ENCODE measurements at places on chromosomes 7 and 10. TPM values are rescaled to one million over a fixed set of nuclear protein-coding genes. Genes with fewer than 3 reads are reported as not detected.

- no peak for DNase-seq
Observed at GRCh38 chr7:19112274-19113001, 5.0 kb downstream of the TWIST1 start.

GRCh38 chr7:49911909-49912308 lies 138.5 kb downstream of the VWC2 start:
- no peak for DNase-seq

DNA sequence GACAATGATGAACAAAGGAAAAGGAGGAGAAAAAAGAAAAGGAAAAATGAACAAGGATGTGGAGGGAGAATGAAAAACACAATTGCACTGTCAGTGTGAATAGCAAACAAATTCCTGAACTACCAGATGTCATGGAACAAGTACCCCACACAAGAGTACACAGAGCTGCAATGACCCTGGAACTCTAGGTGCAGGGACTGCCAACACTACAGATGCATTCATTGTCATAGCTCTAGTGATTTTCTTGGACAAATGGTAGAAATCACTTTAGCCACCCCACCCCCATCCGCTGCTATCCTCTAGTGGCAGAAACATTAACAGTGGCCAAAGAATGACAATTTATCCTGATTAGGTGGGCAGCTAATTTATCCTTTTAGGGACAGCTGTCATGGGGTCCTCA lies 3.1 kb downstream of the RNF133 start:
- no peak for DNase-seq

GRCh38 chr10:71597821-71598498 lies 121.6 kb downstream of the C10orf105 start:
- no peak for DNase-seq

The UNCX gene
- total RNA-seq = not detected

GRCh38 chr7:87564296-87564963 lies 36.3 kb downstream of the ABCB1 start:
- DNase-seq = peak; percentile 12

DNA sequence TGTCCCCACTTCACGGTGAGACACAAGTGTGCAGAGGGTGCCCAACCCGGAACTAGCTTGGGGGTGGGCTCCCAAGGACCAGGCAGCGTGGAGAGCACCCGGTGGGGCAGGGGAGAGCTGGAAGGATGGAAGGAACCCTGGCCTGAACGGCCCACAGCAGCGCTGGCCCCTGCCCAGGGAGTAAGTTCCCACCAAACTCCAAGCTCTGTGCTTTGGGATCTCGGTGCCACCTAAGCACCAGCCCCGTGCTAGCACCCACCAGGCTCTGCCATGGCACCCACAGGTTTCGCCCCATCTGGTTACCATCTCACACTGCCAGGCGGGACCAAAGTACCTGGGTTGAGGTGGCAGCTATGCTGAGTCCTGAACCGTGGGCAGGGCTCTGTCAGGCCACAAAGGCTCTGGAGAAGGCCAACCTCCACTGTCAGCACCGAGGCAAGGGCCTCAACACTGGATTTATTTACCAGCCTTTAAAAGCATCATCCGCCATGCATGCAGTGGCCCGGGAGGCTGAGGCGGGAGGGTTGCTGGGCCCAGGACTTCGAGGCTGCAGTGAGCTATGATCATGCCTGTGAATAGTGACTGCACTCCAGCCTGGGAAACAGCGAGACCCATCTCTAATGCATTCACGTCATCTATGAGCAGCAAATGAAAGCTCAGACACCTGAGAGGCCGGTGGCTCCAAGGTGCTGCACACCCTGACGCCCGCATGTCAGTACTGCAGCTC lies 16.0 kb downstream of the GPER1 start:
- no peak for DNase-seq

- no peak for DNase-seq
Observed at GRCh38 chr7:20697351-20697750, 81.9 kb downstream of the ABCB5 start.

- DNase-seq = no peak
Observed at GRCh38 chr7:36300696-36301350, 88.8 kb upstream of the ANLN start.

The RHOBTB1 gene
- 20.0 TPM for total RNA-seq

DNA sequence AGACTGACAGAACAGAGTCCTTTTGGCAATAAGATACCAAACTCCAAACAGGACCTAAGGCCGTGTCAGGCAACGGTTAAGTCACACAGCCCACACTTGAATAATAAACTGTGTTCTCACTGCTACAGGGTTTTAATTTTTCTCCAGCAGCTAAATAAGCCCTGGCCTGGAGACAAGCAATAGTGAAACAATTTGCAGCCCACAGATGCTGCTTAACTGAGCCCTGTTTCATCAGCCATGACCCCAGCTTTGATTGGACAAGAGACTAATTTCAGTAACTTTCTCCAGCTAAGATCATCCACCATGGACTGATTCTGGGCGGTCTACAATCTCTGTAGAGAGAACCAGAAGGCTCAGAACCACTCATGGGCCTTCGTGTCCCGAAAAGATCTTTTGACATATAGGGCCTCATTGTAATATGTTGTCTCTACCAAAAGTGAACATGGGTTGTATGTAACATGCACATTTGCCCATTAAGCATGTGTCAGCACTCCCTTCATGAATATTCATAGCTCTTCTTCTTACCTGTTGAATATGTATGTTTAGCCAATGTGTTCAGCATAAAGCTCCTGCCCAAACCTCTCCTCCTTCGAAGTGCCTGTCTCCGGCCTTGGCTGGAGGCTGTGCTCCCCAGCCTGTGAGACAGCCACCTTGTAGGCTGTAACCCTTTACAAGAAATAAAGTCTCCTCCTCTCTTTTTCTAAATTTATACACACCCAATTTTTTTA lies 223.1 kb upstream of the AKR1E2 start:
- no peak for DNase-seq

- peak; percentile 63 for DNase-seq
Observed at GRCh38 chr7:136009488-136010079, 32.4 kb upstream of the MTPN start.

The TMEM130 gene
- 0.06 TPM for total RNA-seq

DNA sequence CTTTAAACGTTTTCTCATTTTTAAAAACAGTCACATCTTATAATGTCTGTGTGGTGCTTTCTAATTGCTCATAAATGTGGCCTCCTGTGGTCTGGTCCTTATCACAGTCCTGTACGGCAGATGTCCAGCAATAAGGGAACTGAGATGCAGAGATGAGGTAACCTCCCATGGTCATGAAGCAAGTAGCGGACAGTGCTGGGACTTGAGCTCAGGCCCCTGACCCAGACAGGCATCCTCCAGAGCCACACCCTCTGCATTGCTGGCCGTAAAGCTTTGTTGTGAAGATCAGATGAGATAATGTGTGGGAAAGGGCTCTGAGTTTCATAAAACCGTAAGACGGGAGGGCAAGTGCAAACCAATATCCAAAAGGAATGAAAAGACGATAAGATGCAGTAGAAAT lies 48.2 kb downstream of the DYNC2I1 start:
- DNase-seq = no peak

DNA sequence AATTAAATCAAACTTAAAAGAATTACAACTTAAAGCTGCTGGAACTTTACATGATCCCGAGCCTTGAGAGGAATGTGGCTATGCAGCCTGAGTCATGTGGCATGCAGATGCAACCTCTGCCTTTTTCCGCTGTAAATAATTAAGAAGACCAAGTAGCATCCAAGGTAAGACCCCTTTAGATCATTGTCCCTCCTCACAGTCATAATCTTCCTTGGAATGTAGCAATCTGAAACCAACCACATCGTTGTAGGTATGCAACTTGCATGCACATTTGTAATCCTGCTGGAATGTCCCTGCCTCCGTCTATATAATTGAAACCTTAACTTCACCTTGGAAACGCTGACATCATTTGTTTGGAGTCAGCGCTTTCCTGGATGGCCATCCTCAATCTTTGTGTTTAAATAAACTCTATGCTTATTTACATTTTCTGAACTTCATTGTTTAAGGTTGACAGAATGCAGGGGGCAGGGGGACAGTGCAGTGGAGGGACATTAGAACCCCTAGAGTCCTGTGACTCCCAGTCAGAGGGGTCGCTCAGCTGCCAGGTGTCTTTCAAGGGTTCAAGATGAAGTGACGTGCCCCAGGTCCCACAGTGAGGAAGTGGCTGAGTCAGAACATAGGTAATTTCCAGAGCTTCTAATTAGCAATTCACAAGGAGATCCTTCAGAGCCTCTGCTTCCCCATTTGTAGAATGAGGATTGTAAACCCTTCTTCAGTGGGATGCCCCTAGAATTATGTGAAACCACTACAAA lies 110.7 kb downstream of the RALA start:
- peak; percentile 60 for DNase-seq

- DNase-seq = no peak
Observed at GRCh38 chr10:79483948-79484347, 28.4 kb upstream of the EIF5AL1 start.

DNA sequence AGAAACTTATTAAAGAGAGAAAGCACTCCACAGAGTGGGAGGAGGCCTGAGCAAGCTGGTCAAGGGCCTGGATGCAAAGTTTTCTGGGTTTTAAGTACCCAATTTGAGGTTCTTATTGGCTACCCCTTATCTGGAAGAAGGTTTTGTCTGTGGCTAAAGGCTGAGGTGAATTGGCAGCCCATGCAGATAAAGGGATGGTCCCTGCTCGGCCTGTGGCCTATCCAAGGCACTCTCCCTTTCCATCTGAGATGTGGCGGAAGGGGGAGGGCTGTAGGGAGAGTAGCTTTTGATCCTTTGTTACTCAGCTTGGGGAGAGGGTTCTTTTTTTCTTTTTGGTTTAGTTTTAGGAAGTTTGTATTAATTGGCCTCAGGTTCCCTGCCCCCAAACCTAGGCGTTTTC lies 465.1 kb downstream of the ATRNL1 start:
- no peak for DNase-seq

GRCh38 chr7:13797545-13797944 lies 191.9 kb downstream of the ETV1 start:
- DNase-seq = no peak

DNA sequence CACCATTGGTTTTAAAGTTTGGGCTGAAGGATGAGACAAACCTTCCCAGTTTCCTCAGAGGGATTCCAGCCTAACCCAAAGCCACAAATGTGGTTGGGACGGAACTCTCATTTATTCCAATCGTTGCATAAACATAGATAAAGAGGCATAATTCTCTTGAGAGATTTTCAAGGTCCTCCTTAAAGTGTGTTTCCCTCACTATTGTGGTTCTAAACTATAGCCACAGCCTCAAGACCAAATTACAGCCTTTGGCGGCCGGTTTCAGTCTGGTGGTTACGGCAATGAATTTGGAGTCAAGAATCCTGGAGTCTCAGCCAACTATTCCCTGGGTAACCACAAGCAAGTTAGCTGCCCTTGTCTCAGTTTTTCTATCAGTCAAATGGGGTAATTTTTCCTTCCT lies 42.6 kb downstream of the SEM1 start:
- no peak for DNase-seq

GRCh38 chr7:139999516-139999915 lies 63.2 kb downstream of the PARP12 start:
- no peak for DNase-seq

DNA sequence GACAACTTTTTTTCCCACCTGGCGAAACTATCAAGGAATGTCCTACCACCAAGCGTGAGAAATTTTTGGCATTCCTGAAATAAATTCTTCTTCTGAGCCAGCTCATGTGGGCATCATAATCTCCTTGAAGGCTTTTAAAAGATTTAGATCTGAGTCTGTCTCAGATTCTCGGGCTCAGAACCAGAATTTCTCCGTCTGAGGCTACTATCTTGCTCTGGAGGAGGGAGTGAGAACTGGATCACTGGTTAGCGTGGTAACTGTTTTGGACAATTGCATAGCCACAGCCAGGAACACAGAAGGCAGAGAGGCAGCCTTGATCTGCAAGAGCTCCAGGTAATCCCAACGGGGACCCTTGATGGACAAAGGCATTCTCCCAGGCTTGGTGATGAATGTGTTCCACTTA lies 1.0 kb upstream of the PLAC9 start:
- DNase-seq = no peak

The CYP3A4 gene
- not detected for total RNA-seq

GRCh38 chr7:18538554-18539250 lies 43.2 kb downstream of the HDAC9 start:
- no peak for DNase-seq

The PON1 gene
- total RNA-seq = not detected

The HNRNPF gene
- 237 TPM for total RNA-seq

- DNase-seq = no peak
Observed at GRCh38 chr7:97018126-97018601, 6.5 kb downstream of the DLX5 start.

The SH2D4B gene
- not detected for total RNA-seq

GRCh38 chr7:30082686-30083085 lies 52.1 kb upstream of the MTURN start:
- no peak for DNase-seq

- no peak for DNase-seq
Observed at GRCh38 chr7:64839910-64840309, 45.7 kb downstream of the ZNF138 start.

- DNase-seq = no peak
Observed at GRCh38 chr7:88104732-88105131, 115.1 kb downstream of the SRI start.

GRCh38 chr10:76341740-76342139 lies 910.3 kb downstream of the LRMDA start:
- no peak for DNase-seq

DNA sequence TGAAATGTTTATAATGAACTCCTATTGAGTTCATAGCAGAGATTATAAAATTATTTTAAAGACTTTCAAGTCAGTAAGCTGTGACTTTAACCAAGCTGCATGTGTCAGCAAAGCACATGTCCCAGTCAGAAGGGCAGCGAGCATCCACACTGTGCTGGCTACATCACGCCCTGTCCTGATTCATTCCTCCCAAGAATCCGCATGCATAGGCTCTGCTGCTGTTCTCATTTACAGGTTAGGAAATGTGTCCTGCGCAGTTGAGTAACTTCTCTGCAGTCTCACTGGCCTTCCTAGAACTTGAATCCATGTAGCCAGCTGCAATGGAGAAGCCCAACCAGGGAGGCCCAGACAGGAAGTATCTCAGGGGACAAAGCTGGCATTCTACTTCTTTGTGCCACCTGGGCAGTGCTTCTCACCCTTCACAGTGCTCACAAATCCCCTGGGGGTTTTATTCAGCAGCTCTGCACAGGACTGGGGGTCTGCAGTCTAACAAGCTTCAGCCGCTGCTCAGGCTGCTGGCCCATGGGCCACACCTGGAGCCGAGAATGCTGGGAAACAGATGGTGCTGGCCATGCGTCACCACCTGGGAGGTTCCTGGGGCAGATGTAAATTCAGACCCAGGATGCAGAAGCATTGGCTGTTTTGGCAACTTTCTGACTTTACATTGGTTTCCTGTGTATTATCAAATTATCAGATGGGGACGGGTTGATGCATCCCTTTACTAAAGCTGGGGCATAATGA lies 192.8 kb upstream of the GDF10 start:
- no peak for DNase-seq

DNA sequence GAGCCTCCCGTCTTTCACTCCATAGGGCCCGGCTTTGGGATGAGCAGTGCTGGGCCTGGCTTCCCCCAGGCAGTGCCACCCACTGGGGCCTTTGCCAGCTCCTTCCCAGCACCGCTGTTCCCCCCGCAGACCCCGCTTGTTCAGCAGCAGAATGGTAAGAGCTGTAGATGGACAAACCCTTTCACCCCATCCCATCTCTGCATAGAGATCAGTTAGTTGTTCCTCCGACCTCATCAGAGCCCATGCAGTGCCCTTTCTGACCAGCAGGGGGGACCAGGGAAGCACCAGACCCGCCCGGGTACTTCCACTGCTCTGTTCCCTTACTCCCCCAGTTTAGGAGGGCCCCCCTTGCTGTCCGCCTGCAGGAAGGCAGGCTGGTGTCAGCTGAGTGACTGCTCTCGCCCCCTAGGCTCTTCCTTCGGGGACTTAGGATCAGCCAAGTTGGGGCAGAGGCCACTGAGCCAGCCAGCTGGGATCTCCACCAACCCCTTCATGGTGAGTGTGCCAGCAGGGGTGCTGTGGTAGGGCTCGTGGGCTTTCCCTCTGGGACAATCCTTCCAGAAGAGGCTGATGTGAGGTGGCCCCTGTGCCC lies 9.8 kb downstream of the SAP25 start:
- DNase-seq = peak; percentile 71

Measured in LHCN-M2 (cell line).